ENCODE measurements at places on chromosomes 1 and 21.

GRCh38 chr1:36085126-36085525, 1.2 kb downstream of the TEKT2 start:
- no peak for DNase-seq

DNA sequence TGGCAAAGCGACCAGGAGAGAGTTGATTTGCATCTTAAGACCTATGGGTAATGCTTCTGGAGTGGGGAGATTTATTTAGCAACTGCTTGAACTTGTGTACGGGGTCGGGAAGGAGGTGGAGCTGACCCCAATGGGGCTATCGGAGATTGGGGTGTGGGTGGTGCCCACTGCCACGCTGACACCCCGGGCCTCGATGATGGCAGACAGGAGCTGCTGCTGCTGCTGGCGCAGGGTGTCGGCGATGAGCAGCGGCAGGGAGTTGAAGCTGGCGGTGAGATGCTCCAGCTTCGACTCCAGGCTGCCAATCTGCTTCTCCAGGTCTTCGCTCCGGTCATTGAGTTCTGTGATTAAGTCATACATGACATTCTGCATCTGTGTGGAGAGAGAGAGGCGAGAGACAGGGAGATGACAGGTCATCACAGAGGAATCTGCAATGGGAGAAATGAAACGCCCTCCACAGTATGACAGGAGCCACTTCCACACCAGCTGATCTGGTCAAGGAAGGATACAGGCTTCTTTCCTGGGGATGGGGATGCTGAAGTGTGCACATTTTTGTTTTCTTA, 100.0 kb upstream of the ADAR start:
- no peak for DNase-seq

- no peak for DNase-seq
Measured at GRCh38 chr1:92476071-92476631, 10.6 kb downstream of the GFI1 start.

GRCh38 chr1:174949061-174949460, 50.7 kb upstream of the CACYBP start:
- DNase-seq: no peak

- no peak for DNase-seq
Measured at GRCh38 chr1:236354330-236355147, 39.5 kb upstream of the EDARADD start.

- peak; percentile 30 for DNase-seq
Measured at GRCh38 chr1:242523719-242524570, 552 bp downstream of the PLD5 start.

DNA sequence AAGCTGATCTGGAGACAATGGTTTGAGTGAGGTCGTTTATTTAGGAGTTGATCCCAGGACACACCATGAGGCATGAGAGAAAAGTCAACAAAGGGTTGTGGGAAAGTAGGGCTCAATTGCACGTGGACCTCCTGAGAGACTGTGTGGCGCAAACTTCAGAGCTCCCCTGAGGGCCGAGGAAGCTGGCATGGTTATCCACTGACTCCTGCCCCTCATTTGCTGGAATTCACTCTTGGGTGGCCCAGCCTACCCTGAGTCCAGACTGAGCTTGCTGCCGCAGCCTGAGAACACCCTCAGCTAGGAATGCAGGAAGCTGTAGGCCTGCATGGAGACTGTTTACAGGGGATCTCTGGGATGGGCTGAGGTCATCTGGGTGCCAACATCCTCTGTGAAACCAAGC, 301.0 kb downstream of the RWDD3 start:
- no peak for DNase-seq

DNA sequence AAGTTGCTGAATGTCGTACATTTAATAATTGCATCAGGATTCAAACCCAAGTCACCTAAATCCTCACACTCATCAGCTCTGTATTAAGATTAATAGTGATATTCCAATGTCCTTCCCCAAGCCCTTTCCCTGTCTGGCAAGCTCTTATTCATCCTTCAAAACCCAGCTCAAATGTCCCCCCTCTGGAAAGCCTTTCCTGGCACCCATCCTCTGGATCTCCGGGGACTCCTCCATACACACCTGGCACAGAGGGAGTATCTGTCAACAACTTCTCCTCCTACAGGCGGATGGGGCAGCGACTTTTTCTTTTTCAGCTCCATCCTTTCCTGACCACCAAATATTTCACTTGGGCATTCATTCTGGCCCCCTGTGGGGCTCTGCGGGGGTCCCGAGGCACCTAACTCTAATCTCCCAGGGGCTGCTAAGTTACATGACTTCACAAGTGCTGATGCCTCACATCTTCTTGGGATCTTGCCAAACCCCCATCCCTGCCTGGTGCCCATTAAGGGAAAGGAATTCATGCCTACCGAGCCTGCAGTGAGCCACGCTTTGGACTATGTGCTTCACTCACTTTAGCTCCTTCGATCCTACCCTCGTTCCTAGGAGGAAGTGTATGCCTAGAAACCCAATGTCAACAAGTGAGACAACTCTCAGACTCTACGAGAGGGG, 15.2 kb downstream of the TINAGL1 start:
- DNase-seq: no peak

- DNase-seq: peak; percentile 80
Measured at GRCh38 chr1:220786337-220787068, at the start of gene MTARC1. TSS of gene MTARC1 (plus strand) at chr1:220786913. CDS start at chr1:220786945, 32 bp downstream.

DNA sequence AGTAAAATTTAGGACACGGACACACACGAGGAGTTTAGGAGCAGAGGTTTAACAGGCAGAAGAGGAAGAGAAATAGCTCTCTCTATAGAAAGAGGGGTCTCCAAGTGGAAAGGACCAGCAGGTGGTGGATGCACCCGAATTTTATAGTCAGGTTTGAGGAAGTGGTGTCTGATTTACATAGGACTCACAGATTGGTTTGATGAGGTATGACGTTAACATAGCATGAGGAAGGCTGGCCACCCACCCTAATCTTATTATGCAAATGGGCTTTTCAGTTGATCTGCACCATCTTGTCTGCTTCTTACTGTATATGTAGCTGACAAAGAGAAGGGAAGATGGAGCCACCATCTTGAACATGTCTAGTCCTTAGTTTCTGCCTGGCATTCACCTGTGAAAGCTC, 52.5 kb upstream of the RGS2 start:
- no peak for DNase-seq

GRCh38 chr1:94783342-94784189, 36.6 kb upstream of the SLC44A3 start:
- DNase-seq: peak; percentile 82

DNA sequence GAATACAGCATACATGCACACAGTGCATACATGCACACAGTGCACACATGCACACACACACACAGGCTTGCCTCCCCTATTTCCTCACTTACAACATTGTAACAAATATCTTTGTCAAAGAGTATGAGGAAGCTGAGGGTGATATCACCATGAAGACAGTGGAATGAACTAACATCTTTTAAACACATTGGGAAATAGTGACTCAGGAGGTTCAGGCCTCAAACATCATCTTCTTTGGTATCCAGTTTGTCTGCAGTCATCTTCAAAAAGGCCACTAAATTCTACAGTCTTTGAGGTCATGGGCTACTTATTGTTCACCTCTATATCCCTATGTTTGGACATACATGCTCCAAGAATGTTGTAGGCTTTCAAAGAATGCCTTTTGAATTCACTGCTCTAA, 2.1 kb upstream of the LCE2B start:
- DNase-seq: no peak
